ENCODE measurements at places on chromosomes 5 and 9. TPM values are rescaled to one million over a fixed set of nuclear protein-coding genes. Genes with fewer than 3 reads are reported as not detected.

GNA14 gene
- total RNA-seq, result 11.0 TPM

SLC6A18 gene
- not detected for total RNA-seq

DNA sequence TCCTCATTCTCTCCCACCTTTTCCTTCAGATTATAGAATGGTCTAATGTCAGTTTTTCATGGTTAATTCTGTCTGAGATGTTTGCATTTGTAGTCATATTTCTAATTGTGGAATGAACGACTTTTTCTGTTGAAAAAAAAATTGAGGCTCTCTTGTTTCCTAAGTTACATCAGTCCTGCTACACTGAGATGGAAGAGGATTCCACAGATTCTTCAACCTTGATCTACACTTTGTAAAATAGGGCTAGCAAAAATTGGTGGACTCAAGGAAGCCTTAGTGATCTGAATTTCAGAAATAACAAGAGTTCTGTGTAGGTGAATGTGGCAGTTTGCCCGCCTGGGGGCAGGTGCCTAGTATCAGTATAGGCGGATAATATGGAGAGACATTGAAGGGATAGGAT, 51.9 kb downstream of the ERBIN start:
- no peak for DNase-seq

ASS1 gene
- total RNA-seq, result 84.0 TPM

All from vagina (tissue), 2 donors.